Fibroblast of upper back skin (primary cell): ENCODE measurements at places on chromosomes 13 and 19.

GRCh38 chr13:22432690-22433089 lies 748.1 kb upstream of the SGCG start:
- no peak for DNase-seq

DNA sequence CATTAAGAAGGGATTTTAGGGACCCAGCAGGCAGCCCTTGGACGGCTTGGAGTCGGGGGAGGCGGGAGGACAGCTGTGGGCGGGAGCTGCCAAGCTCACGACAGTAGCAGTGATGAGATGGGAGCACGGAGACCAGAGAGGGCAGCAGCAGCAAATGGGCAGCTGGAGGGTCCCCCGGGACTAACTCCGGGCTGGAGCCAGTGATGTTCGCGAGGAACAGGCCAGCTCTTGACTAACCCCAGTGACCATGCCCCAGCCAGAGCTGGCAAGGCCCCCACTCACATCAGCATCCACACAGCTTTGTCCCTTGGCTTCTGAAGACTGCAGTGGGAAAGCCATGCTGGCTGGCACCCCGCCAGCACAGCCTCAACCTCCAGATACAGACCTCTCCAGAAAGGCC lies 81.9 kb downstream of the RAB20 start:
- no peak for DNase-seq

GRCh38 chr13:106468207-106468606 lies 67.3 kb downstream of the EFNB2 start:
- no peak for DNase-seq

- DNase-seq = no peak
Measured at GRCh38 chr19:30063650-30064347, 121.8 kb downstream of the URI1 start.

DNA sequence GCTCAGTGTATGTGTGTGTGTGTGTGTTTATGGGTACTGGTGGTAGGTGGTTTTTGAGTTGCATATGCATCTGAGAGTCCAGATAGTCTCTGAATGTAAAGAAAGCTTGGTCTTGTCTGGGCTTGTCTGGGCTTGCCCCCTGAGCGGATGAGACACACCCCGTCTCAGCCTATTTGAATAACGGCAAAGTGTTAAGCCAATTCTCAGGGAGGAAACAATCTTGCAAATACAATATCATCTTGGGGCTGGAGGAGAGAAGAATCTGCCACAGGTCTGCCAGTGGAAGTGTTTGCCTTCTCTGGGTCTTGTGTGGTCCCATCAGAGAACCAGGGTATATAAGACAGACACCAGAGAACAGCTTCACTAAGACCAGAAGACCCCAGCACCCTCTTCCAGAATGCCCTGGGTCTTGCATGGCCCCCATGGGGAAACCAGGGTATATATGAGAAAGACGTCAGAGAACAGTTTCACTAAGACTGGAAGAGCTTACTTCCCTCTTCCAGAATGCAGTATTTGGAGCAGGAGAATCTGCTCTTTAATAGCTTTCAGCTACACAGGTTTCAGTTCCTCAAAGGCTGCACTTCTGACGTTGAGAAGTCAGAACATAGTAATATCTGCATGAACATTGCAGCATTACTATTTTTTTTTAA lies 13.3 kb downstream of the CD70 start:
- no peak for DNase-seq
